ENCODE measurements at places on chromosomes 6 and 20.

GRCh38 chr20:24870881-24871280, 78.2 kb upstream of the CST7 start:
- DNase-seq, result no peak

DNA sequence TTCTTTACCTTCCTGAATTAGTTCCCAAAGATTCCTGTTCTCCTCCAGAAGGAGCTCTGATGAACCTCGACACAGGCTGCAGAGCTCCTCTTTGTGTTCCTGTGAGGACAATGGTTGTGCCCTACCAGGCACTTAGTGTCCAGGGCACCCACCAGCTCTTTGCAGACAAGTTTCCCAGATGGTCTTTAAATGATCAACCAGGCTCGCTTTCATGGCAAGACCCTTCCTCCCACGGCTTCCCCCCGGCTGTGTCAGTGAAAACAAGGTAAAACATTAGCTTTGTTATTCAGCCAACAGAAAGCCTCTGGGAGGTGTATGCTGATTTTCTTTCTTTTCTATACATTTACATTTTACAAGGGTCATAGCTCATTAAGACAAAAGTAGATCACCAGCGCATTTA, 32.3 kb upstream of the CNKSR3 start:
- DNase-seq, result no peak

GRCh38 chr6:127180426-127180825, 62.0 kb downstream of the RSPO3 start:
- no peak for DNase-seq

- no peak for DNase-seq
These were observed 90.6 kb upstream of the TOP1 start for GRCh38 chr20:40938020-40938419.

- DNase-seq, result no peak
These were observed 62.2 kb upstream of the DDR1 start for GRCh38 chr6:30821862-30822784.

- DNase-seq, result no peak
These were observed 146.3 kb downstream of the JARID2 start for GRCh38 chr6:15392182-15392581.

- DNase-seq, result no peak
These were observed 6.9 kb upstream of the SMIM28 start for GRCh38 chr6:138370631-138371451.

GRCh38 chr6:159577564-159577963, 115.5 kb downstream of the SOD2 start:
- no peak for DNase-seq

- no peak for DNase-seq
These were observed 25.7 kb upstream of the POU3F2 start for GRCh38 chr6:98808541-98809210.

DNA sequence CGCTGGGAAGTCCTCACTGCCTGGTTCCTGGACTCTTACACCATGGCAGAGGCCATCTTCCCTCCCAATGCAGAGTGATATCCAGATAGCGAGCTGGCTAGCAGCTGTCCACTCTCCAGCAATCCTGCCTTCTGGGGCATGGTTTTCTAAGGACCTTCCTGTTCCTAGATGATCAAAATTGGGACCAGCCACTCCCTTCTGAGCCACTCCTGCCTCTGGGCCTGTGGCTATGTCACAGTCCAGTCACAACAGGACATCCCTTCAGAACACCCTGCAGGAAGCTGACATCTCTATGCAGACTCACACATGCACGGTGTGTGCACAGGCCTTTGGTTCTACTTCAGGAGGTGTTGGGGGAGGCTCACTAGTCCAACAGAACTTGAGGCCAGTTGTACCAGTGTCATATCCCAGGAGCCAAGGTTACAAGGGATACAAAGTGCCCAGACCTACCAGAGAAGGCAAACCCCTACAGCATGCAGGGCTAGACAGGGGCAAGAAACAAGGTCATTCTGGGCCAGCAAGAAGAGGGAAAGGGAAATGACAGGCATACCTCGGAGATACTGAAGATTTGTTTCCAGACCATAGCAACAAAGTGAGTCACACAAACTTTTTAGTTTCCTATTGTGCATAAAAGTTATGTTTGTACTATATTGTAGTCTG, 2.7 kb upstream of the MCCD1 start:
- DNase-seq, result no peak

DNA sequence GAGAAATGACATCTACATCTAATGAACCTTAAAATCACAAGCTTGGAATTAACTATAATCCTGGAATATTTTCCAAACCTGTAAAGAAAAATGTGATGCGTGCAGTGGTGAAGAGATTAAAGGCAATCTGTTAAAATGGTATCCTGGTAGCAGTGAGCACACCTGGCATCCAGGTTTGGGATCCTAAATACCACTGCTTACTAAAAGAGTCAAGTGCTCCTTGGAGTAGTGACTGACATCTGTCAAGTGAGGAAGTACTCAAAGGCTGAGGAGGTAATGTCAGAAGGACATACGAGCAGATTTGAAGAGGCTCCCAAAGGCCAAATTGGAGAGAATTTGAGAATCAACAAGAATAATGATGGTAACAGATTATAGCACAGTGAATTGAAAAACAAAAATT, 32.8 kb downstream of the PCMT1 start:
- no peak for DNase-seq

- DNase-seq, result peak; percentile 31
These were observed 645 bp downstream of the REV3L start for GRCh38 chr6:111482188-111482958.

DNA sequence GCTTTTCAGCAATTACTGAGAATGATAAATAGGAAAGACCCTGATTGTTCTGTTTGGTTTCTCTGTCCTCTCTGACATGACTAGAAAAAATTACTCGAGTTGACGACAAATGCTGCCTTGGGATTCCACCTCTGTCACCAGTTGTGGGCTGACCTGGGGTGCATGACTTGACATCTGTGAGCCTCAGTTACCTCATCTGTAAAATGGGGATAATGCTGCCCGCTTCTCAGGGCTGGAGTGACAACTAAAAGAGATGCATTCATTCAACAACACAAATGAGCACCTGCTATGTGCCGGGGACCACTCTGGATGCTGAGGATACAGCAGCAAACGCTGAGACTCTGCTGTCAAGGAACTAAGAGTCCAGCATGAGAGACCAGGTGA, 94.8 kb downstream of the NFATC2 start:
- no peak for DNase-seq

GRCh38 chr20:36313476-36313875, 7.3 kb downstream of the DLGAP4 start:
- DNase-seq, result no peak

DNA sequence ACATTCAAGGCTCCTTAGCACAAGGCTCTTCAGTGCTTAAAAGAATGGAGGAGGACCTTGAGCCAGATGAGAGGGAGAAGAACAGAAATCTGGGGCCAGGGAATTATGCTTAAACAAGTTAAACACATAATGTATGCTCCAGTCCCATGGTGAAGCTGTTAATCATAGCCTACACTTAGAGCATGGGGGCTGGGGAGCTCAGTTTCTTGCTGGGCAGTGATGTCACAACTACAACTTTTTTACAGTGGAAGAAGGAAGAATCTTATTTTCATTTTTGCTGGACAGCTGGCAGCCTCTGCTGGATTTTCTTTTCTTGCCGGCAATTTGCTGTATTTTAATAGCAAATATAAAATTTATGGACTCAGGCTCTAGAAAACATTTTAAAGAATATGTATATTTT, 432.5 kb downstream of the CD109 start:
- DNase-seq, result no peak

GRCh38 chr6:95805699-95806098, 210.1 kb upstream of the FUT9 start:
- DNase-seq, result no peak

DNA sequence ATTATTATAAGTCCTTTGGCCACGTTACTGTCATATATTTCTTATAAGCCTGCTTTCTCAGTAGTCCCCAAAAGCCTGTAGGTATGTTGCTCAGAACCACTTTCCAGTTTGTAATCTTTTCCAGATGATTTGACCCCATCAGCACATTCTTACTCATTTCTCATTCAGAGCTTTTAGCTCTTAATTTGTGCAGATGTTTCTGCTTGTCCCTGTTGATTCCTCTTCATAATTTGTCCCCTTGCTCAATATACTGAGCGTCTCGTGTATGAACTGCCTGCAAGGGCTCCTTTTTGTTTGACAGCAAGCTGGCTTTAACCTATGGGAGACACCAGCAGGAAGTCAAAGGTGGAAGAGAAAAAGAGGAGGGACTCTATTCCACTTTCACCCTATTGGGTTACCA, 733.8 kb upstream of the GJE1 start:
- DNase-seq, result no peak

DNA sequence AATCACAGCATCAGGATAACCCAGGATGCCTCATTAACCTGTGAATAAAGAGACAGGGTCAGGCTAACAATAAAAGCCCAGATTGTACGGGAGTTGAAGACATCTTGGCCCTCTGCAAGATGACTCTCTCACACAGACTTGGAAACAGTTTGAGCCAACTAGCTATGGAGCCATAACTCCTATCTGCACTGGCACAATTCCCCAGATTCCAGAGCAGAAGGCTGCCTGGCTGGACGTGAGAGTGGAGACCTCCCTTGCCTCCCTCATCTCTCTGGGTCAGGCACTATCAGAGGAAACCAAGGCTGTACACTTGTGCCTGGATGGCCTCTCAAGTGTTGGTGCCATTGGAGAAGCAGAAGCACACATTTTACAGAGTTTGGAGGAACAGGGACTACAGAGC, 312.6 kb downstream of the THBS2 start:
- DNase-seq, result no peak

GRCh38 chr6:21856844-21857243, 263.3 kb downstream of the SOX4 start:
- no peak for DNase-seq

DNA sequence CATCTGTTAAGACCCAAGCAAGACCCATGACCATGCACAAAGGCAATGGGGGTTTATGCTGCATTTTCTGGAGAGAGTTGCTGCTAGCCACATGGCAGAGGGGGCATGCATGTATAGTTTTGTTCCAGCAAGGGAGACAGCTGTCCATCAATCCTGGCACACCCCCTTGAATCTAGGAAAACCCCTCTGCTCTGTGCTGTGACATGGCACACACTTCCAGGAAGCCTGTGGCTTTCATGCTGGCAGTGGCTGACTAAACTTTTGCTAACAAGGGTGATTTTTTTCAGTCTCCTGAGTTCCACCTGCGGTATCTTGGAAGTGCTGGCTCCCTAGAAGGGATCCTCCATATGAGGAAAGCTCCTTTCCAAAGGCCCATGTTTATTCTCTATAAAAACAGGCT, 9.1 kb upstream of the CST4 start:
- DNase-seq, result no peak

- DNase-seq, result no peak
These were observed 79.2 kb upstream of the PHACTR2 start for GRCh38 chr6:143598466-143599080.

GRCh38 chr6:165662041-165662748, 846 bp downstream of the PDE10A start:
- peak; percentile 6 for DNase-seq

GRCh38 chr6:36444470-36444869, 1.7 kb downstream of the KCTD20 start:
- DNase-seq, result no peak

GRCh38 chr6:12751694-12752325, 35.2 kb downstream of the PHACTR1 start:
- no peak for DNase-seq

GRCh38 chr6:101931766-101932165, 538.3 kb downstream of the GRIK2 start:
- DNase-seq, result no peak

DNA sequence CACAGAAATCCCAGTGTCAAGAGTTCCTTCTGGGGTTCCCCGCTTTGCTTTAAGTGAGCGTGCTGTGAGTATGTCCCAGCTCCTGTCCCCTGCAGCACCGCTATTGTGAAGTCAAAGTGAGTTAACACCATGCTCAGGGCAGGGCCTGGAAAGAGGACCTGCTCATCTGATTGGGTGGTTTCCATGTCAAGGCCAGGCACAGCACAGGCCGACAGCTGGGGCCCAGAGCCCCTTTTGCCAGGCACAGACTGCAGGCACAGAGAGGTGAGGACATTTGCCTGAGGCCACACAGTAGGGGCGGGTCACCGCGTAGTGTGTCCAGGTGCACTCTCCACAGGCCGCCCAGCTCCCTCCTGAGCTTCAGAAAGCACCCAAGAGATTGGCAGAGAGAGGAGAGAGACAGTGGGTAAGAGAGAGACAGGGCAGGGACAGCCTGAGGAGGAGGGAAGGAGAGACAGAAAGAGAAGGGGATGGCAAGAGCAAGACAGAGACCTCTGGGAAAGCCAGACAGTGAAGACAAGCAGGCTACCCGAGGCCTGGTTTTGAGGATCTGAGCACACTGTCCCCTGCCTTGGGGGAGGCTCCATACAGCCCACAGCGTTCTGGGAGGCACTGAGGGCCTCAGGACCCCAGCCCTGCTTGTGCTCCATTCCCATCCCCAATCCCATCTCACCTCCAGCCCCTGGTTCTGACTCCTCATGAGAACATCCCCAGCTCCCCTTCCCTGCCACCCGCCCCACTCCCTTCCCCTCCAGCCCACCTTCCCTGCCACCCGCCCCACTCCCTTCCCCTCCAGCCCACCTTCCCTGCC, 6.5 kb upstream of the BPIFB1 start:
- DNase-seq, result no peak

GRCh38 chr6:109023356-109023925, 71.2 kb downstream of the SESN1 start:
- DNase-seq, result no peak

DNA sequence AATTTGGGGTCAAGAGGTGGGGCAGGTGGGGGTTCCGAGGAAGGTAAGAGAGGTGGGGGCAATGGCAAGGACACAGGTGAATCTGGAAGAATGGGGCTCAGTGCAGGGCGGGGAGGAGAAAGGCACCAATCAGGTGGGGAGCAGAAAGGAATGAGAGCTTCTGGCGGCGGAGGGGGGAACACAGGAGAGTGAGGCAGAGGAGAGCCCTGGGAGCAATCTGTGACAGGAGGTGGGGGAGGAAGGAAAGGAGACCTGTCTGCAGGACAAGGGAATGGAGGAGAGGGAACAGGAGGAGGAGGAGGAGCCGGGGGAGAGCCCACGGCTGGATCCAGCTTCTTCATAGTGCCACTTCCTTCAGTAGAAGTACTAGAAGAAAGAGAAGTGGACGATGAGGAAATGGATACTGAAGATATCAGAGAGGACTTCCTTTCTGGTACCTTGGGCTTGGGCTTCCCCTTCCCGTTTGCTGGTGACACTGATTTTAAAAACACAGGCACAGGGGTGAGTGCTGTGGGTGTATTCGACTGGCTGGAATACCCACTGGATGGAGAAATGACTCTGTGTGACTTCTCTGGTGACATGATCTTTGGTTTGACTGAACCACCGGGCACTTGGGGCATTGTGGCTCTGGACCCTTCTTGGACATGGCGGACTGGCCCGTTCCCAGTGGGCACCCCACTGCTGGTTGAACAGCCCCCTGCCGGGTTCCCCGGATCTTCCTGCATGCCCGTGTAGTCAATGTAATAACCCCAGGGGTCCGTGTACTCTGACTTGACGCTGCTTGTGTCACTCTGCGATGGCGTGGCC, 27.4 kb downstream of the HEBP2 start:
- no peak for DNase-seq

- peak; percentile 9 for DNase-seq
These were observed 33.7 kb downstream of the SLC9A8 start for GRCh38 chr20:49846206-49846807.

- no peak for DNase-seq
These were observed 38.9 kb downstream of the DLL1 start for GRCh38 chr6:170251776-170252571.

All from amygdala (tissue), 56 donors.